ENCODE measurements at places on chromosomes 13 and 19.

- DNase-seq: no peak
Measured at GRCh38 chr13:86932776-86933334, 738.3 kb upstream of the SLITRK5 start.

- DNase-seq: no peak
Measured at GRCh38 chr13:36766295-36766694, 52.7 kb upstream of the RFXAP start.

GRCh38 chr13:106899442-106899841 is 331.5 kb upstream of the ARGLU1 start:
- DNase-seq: no peak

DNA sequence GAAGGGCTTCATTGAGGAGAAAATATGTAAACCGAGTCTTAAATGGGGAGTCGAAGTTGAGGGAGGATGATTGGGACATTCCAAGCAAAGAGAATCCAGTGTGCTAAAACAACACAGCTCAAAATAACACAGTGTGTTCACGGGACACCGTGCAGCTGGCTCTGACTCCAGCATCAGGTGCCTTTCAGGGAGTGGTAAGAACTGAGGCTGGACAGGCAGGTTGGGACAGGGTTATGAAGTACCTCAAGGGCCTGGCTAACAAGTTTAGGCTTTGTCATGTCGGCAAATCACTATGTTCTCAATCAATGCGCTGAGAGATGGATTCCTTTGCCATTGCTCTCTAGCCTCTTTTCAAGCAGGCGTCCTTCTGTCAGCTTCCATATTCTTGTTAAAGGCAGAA is 27.5 kb upstream of the WDFY2 start:
- DNase-seq: no peak

- no peak for DNase-seq
Measured at GRCh38 chr13:45828256-45828968, 23.1 kb downstream of the SIAH3 start.

Measured in putamen (tissue), 1 donor.